ENCODE measurements at places on chromosomes 5 and 9. TPM values are rescaled to one million over a fixed set of nuclear protein-coding genes. Genes with fewer than 3 reads are reported as not detected.

GRCh38 chr5:178445534-178445933 is 144.7 kb downstream of the COL23A1 start:
- DNase-seq: no peak

GRCh38 chr9:11758016-11758415 is 935.2 kb upstream of the TYRP1 start:
- DNase-seq: no peak

The SLC25A2 gene
- total RNA-seq: not detected

The TAF11L5 gene
- not detected for total RNA-seq

- peak; percentile 56 for DNase-seq
Observed at GRCh38 chr9:13383216-13383615, 103.7 kb upstream of the MPDZ start.

DNA sequence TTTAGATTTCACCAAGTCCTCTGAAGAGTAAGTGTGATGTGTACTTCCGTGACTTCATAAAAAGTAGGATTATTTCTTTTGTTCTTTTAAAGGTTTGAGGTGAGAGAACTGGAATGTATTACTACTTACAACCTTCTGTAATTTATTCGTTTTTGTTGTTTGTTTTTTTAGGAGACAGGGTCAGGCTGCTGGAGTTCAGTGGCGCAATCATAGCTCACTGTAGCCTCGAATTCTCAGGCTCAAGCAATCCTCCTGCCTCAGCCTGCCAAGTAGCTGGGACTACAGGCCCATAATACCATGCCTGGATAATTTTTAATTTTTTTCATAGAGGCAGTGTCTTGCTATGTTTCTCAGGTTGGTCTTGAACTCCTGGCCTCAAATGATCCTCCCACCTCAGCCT is 68.3 kb upstream of the RETREG1 start:
- DNase-seq: no peak

DNA sequence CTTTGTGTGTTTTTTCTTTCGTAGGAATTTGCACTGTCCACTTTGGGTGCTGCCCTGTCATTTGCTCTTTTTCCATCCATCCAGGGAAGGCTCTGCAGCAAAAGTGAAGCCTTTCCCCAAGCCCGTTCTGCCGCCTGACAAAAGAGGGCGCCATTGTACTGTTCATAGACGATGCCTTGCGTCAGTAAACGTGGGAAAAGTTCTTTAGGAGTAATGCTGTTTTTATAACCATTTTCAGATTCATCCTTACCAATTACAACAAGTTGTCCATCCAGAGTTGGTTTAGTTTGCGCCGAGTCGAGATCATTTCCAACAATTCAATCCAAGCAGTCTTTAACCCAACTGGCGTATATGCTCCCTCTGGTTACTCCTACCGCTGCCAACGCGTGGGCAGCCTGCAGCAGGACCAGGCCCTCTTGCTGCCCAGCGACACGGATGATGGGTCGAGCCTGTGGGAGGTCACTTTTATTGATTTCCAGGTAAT is 34.3 kb upstream of the RPS23 start:
- DNase-seq: peak; percentile 74

DNA sequence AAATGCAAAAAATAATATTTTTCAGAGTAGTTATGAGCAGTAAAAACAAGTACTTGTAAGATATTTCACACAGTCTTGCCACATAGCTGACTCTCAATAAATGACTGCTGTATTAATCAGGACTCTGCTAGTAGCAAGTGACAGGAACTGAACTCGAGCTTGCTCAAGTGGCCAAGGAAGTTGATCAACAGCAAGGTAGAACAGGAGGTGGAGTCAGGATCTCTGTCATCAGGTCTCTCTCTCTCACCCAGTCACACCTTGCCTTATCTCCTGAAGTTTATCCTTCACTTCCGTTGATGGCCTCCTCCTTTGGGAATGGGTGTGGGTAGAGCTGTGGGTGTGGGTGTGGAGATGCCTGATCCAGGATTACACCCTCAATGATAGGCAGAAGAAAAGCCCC is 107.0 kb downstream of the GPBP1 start:
- no peak for DNase-seq

The OR1J2 gene
- total RNA-seq: 0.33 TPM

The MYOZ3 gene
- 0.77 TPM for total RNA-seq

- peak; percentile 29 for DNase-seq
Observed at GRCh38 chr9:83538172-83538889, at the start of gene FRMD3. FRMD3 (minus strand) TSS chr9:83538401; CDS start chr9:83538231, 170 bp downstream.
